ENCODE measurements at places on chromosomes 5 and 9.

DNA sequence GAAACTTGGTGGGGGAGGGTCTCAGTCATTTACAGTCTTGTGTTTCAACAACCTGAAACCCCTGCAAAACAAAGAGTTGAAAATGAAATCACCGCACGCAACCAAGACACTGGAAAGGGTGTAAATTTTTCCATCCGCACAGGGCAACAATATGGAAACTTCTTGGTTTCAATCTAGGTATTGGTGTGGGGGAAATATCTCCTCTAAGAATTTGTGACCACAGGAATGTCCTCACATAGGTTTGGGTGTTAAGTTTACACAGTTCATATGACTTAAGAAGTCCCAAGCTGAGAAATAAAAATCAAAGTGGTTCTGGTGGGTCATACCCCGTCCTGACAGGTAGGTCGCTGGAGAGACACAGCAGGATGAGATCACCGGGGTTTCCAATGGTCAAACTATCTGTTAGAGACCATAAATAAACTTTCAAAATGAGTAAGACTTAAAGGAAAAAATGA is 51.9 kb upstream of the PIP5K1B start:
- no peak for DNase-seq

DNA sequence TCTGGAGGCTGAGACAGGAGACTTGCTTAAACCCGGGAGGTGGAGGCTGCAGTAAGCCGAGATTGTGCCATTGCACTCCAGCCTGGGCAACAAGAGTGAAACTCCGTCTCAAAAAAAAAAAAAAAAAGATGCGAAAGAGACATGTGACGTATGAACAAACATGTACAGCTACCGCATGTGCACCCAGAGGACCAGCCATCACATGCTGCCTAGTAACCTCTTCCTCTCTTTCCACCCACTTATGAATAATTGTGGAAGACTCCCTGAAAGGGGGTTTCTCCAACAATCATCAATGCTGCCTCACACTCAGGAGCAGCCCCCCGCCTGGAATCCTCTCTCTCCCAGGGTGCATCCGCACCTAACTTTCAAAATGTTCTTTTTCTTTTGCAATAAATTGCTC is 2.2 kb downstream of the SARDH start:
- DNase-seq = no peak

DNA sequence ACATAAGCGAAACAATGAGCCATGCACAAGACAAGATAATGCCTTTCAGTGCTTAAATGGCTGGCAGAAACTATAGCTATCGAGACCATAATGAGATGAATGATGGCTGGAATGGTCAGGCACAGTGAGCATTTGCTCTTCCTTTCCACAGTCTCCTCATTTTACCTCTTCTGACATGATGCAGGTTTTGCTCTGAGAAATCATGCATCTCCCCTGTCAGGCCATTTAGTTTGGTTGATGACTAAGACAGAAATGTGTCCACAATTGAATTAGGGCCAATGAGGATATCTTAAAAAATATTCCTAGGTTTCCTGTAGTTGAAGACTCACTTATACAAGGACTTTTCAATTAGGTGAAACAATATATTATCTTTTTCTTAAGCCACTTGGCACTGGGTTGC is 475.1 kb downstream of the TMEM232 start:
- no peak for DNase-seq

GRCh38 chr5:92574023-92574422 is 1007.0 kb downstream of the NR2F1-AS1 start:
- DNase-seq = no peak

DNA sequence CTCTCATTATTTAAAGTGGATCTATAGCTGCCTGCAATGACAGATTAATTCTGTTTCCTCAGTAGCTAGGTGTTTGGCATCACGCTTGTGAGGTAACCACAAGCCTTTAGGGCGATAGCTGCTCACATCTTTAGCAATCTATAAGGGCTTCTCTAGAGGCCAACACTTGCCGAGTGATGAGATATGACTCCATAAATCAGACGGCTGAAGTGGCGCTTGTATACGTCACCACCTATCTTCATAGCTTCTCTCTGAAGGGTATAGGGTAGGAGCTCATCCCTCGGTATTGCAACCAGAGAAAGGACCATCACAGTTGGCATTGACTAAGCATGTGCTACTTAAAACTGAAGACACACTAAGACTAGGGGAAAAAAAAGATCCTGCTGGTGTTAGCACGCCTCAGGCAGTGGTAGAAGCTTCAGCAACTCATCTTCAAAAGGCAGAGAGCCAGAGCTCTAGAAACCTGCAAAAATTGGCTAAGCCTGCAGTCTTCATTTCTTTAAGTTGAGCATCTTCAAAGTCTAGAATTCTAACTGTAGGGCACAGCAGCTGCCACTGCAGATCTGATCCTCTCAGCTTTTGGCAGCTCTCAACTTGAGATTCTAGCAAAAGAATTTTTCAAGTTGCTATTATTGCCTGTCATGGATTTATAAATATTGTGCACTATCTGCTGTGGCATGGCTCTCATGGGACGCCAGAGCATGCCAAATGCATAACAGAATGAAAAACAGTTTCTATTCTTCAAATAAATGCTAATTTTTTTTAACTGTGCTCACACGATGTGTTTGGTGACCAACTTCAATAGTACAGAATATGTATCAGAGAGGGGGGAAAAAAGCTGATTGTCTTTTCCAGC is 37.5 kb downstream of the PSMB7 start:
- DNase-seq = no peak

DNA sequence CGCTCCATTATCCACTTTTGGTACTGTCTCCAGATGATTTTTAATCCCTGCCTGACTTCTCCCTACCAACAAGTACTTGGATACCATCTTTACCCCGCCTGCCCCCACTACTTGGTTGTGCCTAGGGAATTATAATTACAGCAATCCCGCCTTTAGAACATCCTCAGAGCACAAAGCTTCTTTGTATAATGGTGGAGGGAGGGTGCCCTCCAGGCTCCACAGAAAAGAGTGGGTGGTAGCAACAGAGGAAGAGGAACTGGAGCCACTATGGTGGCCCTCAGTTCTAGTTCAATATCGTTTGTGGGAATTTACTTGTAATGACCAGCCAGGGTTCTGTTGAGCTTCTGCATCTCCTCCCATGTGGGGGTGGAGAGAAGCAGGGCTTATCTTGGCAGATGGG is 79.0 kb upstream of the RNF38 start:
- DNase-seq = no peak

DNA sequence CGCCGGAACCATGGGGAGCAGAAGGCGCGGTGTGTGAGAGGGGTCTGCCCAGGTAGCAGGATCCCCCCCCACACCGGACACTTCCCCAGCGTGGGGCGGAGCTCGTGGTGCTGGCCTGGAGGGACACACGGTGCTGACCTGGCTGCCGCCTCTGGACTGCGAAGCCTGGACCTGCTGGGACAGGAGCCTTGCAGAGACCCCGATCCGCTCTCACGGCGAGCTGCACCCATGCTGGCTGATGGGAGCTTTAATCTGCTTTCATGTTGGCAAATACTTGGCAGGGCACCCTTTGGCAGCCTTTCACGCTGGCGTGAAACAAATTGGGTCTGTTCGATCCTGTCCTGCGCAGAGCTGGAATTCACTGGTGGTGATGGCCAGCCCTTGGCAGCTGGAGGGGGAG is 7.4 kb downstream of the NKD2 start:
- peak; percentile 60 for DNase-seq

DNA sequence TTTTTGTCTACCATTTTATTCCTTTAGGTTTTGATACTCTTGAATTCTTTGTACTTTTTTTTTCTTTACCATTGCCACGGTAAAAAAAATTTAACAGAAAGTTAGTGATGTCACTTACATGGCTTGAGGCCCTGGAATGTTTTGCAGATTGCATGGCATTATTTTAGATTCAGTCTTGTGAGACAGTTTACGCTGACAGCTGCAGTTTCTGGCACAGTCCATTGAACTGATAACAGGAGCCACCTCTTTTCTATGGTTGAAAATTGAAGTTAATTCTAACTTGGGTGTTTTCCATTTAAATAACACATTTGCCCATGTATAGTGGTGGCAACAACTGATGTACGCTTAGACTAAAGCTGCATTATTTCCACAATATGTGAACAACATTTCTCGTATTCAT is 1028.5 kb downstream of the CDH18 start:
- DNase-seq = no peak

GRCh38 chr5:74919487-74919886 is 53.3 kb upstream of the FAM169A start:
- DNase-seq = no peak

GRCh38 chr9:6877671-6878161 is 119.9 kb downstream of the KDM4C start:
- DNase-seq = no peak

DNA sequence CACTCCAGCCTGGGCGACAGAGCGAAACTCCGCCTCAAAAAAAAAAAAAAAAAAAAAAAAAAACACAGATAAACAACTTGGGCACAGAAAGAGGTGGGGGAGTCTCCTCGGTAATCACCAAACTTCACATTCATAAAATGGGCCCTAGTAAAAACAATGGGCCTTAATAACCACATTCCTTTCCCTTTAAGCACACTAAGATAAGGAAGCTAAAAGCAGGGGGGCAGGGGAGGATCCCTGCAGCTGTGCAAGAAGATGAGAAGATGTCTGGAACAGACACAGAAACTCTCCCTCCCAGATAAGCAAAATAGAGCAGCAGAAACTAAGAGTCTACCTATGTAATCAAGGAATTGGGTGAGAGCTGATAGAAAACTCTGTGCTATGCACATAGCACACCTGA is 111.2 kb upstream of the FAM174A start:
- no peak for DNase-seq

DNA sequence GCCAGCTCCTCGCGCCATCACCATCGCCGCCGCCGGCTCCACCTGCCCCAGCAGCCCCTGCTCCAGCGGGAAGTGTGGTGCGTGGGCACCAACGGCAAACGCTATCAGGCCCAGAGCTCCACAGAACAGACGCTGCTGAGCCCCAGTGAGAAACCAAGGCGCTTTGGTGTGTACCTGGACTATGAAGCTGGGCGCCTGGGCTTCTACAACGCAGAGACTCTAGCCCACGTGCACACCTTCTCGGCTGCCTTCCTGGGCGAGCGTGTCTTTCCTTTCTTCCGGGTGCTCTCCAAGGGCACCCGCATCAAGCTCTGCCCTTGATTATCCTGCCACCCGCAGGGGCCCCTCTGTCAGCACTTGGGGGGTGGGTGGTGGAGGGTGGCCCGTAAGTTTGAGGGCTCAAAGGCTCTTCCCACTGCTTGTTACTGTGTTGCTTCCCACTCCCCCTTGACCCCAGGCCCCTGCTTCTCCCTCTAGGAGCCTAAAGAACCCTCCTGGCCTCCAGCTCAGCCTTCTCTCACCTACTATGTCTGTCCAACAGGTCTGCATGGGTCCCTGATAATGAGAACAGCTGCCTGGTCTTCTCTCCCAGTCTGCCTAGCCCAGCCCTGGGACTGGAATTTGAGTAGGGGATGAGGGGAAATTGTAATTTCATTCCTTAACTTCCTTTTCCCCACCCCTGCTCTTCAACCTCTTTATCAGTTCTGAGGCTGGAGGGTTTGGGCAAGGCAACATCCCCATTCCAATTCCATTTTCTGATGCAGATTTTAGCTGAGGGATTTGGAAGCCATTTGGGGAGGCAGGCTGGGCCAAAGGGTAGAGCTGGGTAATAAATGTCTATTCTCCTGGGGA is 9.0 kb downstream of the RACK1 start:
- no peak for DNase-seq

- no peak for DNase-seq
These were observed 47.3 kb upstream of the SLC30A5 start for GRCh38 chr5:69046375-69046957.

DNA sequence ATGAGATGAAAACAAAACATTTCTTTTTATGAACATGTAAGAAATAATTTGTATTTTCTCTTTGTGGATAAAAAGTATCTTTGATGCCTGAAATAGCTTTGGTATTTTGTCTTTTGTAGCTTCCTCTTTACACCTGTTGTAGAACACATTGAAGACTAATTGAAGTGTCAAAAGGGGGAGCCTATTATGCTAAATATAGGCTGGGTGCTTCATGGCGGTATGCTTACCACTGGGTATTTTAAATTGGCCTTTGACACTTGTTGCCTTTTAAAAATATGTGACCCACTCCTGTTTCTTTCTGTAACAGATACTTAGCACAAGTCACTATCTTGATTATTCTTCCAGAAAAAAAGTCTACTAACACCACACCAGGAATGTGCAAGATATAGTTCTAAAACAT is 226.4 kb downstream of the KIAA0825 start:
- no peak for DNase-seq

DNA sequence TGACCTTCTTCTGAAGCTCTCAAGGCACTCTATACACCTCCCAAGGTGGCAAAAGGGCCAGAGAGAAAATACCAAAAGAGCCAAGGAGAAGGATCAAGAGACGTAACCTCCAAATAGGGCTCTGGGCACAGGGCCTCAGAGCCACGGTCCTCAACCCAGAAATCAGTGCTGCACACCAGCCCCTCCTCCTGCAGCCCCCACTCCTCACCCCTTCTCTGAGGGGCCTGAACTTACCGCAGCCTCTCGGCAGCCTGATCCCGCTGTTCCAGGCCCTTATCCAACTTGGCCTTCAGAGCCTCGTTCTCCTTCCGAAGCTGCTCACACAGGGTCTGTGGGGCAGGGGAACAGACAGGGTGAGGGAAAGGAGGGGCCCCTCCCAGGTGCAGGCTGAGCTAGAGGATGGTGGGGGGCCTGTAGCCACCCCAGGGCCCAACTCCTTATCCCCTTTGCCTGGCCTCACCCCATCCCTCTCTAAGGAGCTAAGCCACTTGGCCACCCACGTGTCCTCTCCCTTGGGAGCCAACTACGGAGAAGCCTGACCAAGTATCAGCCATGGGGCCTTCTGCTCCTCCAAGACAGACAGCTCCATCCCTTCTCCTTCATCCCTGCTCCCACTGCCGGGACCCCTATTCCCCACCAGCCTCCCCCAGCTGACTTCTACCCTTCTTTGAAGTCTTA is 28.8 kb downstream of the TNIP1 start:
- no peak for DNase-seq

DNA sequence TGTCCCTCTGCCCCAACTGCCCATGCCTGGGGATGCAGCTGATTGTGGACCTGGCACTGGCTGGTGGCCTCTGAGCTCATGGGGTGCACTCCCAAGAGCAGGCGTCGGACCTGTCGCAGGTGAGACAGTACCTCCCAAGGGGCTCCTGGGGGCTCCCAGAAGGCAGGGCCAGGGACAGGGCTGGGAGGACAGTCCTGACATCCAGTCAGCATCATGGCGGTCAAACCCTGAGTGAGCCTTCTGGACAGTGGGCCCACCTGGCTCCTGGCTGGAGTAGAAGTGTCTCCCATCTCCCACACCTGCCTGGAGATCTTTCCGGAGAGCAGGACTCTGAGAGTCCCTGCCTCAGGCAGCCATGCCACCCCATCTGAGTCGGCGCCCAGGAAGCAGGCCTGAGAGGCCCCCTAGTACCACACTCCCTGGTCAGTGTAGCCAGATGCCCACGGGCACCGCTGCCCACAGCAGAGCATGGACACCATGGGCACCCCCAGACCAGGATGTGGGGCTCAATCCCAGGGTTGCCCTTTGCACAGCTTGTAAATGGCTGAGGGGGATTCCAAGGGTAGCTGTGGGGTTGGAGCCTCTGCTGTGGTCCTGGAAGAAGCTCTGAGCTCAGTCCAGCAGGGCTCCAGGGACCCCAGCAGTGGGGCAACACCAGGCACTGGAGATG is 6.6 kb downstream of the LCN9 start:
- DNase-seq = peak; percentile 19

GRCh38 chr5:21807953-21808352 is 1045.2 kb downstream of the CDH12 start:
- no peak for DNase-seq

- no peak for DNase-seq
These were observed 10.8 kb downstream of the KCNV2 start for GRCh38 chr9:2727966-2728613.

GRCh38 chr9:3977614-3978112 is 322.2 kb downstream of the GLIS3 start:
- no peak for DNase-seq

GRCh38 chr9:87085521-87085920 is 138.2 kb upstream of the GAS1 start:
- DNase-seq = no peak

Data from posterior cingulate gyrus (tissue), 11 donors.